ENCODE measurements at places on chromosomes 2 and 18. TPM values are rescaled to one million over a fixed set of nuclear protein-coding genes. Genes with fewer than 3 reads are reported as not detected.
A peak's percentile ranks its signal among the peaks of the same experiment; 100 is the strongest.

DNA sequence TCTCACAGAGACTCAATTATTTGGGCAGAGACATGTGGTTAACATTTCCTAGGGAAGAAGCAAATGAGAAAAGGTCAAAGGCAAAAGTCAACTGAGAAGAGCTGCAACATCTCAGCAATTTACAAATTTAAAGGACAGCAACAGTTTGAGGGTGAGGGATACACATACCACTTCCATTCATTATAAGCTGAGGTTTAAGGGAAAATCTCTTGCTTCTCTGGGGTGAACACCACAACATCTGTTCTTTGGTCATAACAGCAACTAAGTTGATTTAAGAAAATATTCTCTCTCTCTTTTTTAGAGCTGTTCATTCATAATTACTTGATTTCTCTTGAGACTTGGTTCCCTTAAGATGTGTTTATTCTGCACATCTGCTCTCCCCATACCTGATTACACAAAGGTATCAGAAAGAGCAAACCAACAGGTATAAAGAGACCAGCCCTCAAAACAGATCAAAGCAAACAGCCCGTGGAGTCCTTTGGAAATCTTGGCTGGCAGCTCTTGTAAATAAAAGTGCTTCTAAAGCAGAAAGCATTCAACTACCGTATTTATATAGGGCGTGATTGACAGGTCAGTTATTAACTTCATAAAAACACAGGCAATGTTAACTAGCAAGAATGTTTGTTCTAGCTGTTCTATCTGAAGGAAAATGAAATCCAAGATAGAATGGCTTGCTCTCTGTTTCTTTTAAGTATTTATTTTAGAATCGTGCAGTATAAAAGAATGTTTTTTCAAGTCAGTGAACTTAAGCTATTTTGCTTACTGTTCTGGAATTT lies 132.8 kb downstream of the THADA start:
- H3K36me3 ChIP-seq, result peaks cover 5% of the 10 kb centered on the region
- no peaks in the 10 kb centered on the region for H3K27me3 ChIP-seq
- H3K4me3 ChIP-seq, result no peak overlapping the region
- peaks cover 53% of the 10 kb centered on the region for H3K4me1 ChIP-seq

DNA sequence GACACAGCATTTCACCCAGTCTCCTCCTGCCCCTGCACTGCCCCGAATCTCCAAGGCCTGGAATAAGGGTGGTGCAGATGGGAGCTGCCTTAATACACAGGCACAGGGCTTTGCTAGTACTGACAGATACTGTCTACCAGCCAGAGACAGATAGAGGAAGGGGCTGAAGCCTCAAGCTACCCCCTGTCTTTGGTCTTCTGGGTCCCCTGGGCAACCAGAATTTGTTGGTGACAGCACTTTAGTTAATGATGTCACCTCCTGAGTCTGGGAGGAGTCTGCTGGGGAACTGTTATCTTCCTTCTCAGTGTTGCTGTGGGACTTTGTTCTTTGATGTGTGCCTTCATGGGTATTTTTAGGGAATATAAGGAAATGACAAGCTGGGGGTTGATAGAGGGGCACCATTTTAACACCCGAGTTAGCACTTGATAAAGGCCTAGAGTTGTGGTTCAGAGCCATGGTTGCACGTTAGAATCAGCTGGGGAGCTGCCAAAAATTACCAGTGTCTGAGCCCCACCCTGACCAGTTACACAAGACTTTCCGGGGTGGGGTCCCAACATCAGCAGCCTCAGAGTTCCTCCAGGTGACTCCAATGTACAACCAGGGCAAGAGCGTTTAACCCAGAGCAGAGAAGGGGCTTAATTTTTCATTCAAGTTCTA lies 136.8 kb downstream of the SMAD7 start:
- peak; percentile 21 for DNase-seq
- no peak overlapping the region for H3K27ac ChIP-seq
- no peaks in the 10 kb centered on the region for H3K36me3 ChIP-seq

DNA sequence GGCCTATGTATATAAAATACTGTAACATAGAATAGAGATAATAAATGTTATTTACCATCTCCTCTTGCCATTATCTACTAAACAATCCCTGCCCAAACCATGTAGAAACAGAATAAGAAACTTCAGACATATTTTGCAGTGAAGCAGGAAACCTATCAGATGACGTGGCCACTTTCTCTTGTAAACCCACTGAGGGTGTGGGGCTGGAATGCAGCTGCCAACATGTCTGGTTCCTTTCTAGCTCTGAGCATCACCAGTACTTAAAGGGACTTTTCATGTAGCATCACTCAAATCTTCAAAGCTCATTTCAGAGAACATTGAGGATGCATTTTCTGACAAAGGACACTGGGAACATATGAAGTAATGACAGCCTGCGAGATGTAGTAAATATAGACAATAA lies 251.8 kb downstream of the LPIN1 start:
- H3K36me3 ChIP-seq, result no peaks in the 10 kb centered on the region
- H3K27ac ChIP-seq, result no peak overlapping the region
- H3K4me1 ChIP-seq, result no peaks in the 10 kb centered on the region
- no peak overlapping the region for H3K4me3 ChIP-seq

The IL1R1 gene
- total RNA-seq, result 8.7 TPM

The MARCO gene
- total RNA-seq, result not detected

All from Calu3 (cell line).